ENCODE measurements at places on chromosomes 2 and 18.

GRCh38 chr2:159249990-159250715, 36.4 kb downstream of the WDSUB1 start:
- DNase-seq: no peak

DNA sequence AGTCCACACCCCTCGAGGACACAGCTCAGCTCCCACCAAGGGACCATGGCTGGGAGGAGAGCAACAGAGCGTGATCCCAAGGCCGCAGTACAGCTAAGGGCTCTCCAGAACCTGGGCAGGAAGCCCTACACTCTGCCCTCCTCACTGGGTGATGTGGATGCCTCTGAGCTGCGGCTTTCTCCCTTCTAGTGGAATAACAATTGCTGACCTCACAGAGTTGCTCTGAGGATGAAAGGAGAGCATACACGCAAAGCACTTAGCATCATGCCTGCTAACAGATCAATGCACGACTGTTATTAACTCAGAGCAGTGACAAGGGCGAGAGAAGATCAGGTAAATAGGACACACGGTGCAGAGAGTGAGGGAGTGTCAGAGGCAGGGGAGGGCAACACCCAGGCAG, 74.2 kb downstream of the ZFP36L2 start:
- DNase-seq: no peak

DNA sequence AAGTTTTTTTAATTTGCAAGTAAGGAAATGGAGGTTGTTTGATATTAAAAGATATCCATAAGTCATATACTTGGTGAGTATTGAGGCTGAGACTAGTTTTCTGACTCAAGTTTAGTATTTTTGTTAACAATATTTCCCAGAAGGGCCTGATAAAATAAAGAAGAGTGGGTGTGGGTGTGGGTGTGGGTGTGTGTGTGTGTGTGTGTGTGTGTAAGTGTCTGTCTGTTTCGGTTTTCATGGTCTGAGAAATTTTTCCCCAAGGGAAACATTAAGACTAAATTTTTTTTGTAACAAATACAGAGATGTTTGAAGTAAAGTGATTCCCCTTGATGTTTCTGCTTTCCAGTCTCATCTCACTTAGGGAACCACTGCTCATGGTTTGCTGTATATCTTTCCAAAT, 36.5 kb downstream of the PPM1B start:
- no peak for DNase-seq

DNA sequence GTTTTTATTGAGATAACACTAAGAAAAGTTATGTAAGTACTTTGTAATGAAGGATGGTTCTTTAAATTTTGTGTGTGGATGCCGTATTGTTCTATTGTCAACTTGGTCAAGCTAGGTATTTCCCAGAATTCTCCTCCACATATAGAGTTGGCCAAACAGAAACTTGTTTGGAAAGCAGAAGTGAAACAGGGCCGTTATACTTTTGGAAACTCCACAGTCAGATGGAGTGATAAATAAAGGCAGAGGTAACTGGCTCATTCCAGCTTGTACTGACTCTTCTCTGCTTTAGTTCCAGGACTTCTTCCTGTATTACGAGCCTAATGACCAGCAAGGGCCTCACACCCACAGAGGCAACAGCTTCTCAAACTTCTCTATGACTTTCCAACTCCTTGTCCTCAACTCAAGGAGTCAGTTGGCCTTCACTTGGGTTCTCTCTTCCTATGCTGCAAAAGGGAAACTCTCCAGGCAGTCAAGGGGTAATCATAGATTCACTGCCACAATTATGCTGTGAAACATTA, 16.4 kb upstream of the STARD7 start:
- peak; percentile 59 for DNase-seq

- DNase-seq: no peak
Measured at GRCh38 chr2:239902749-239903201, 122.4 kb downstream of the NDUFA10 start.

- DNase-seq: no peak
Measured at GRCh38 chr2:170675701-170676100, 39.4 kb upstream of the SP5 start.

DNA sequence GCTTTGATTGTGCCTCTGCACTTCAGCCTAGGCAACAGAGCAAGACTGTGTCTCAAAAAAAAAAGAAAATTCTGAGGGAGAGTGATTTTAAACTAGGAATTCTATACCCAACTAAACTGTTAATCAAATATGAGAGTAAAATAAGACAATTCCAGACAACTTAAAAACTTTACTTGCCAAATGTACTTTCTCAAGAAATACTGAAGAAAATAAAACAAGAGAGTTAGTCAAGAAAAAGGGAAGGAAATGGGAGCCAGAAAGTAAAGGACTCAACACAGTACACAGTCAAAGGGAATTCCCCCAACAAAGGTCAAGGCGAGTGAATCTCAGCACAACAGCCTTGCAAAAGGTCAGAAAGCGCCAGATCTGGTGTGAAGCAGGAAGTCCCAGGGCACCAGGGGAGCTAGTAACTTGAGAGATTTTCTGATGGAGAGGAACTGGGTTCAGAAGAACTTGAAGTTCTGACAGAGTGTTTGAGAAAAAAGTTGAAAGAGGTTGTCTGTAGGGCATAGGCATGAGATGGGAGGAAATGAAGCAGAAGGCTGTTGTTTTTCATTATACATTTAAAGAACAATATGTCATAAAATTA, 22.6 kb upstream of the TBC1D8 start:
- DNase-seq: peak; percentile 38

GRCh38 chr2:1231466-1232063, 181.7 kb upstream of the TPO start:
- no peak for DNase-seq

GRCh38 chr18:61946449-61946848, 53.6 kb upstream of the RNF152 start:
- DNase-seq: no peak

- no peak for DNase-seq
Measured at GRCh38 chr2:220701115-220701514, 871.0 kb downstream of the EPHA4 start.

DNA sequence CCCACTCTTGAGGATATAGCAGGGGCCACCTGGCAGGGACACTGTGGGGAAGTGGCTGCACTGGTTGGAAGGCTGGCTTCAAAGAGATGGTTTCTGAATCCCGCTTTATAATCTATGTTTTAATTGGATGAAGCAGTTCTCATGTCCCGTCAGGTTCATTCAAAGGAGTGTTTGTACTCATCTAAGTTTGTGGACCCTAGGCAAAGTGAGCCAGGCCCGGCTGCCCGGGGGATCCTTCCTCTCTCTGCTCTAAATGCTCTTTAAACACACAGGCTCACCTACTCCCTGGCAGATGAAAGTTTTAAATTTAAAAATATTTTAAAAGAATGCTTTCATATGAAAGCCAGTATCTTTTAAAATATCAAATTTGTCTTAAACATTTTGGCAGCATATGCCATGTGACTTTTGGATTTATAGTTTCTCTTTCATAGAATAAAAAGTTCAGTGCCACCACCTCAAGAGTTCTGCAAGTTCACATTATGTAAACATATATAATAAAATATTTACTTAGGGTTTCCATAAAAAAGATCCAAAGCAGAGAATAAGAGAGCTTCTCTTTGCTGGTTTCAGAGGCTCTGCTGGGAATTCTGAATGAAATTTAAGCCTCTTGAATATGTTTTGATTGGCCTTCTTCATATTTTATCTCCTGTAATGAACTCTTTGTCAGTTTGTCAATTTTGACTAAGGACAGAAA, 143.5 kb upstream of the ALPP start:
- DNase-seq: no peak

- no peak for DNase-seq
Measured at GRCh38 chr18:23141104-23141999, 6.1 kb downstream of the CABLES1 start.

DNA sequence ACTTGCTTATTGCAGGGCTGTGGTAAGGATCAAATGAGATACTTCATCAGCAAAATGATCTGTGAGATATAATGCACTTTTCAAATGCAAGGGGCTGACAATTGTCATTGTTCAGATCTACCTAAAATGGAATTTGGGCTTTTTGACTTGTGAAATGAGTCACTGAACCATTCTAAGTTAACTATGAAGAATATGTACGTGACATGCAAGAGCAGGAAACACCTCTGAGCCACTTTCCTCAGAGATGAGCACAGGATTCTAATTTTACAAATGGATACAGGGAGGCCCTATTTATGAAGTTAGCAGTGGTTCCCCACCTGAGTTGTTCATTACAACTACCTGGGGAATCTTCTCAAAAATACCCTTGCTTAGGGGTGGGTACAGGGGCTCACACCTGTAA, 26.7 kb downstream of the CTLA4 start:
- no peak for DNase-seq

DNA sequence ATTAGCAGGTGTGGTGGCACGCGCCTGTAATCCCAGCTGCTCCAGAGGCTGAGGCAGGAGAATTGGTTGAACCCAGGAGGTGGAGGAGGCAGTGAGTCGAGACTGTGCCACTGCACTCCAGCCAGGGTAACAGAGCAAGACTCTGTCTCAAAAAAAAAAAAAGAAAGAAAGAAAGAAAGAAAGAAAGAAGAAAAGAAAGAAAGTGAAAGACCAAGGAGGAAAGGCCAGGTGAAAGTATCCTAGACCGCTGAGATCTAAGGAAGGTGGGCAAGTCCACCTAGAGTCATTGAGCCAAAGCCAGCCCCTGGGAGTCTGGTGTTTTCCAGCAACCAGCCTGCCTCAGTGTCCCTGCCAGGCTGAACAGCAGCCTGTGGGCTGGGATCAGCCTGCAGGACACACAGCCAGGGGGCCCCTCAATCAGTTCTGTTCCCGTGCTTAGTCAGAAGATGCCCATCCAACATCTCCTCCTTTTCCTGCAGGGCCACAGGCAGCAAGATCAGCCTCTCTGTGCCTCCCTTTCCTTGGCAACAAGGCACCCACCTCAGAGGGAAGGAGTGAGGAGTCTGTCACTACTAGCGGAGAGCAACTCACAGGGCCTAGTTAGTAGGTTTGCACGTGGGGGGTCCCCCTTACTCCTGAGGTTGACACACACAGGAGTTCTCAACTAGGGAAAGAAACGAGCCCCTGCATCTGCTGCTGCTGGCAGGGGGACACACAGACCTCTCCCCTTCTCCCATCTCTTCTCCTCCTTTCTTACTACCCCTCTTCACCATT, 64.1 kb downstream of the SMAD7 start:
- DNase-seq: no peak

DNA sequence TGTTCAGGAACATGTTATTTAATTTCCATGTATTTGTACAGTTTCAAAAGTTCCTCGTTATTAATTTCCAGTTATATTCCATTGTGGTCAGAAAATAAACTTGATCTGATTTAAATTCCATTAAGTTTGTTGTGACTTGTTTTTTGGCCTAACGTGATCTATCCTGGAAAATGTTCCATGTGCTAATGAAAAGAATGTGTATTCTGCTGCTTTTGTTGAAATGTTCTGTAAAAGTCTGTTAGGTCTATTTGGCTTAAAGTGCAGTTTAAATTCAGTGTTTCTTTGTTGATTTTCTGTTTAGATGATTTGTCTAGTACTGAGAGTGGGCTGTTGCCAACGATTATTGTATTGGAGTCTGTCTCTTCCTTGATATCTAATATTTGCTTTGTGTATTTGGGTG, 148.0 kb downstream of the UBR3 start:
- no peak for DNase-seq

Data from GM13976 (cell line).